Activated CD4-positive, alpha-beta T cell treated with anti-CD3 and anti-CD28 coated beads for 1 hour (primary cell): ENCODE measurements at places on chromosomes 16 and 17.

GRCh38 chr17:75012346-75013091, at the start of gene MRPL58:
Gene MRPL58 (plus strand): TSS chr17:75012670. CDS start chr17:75012687, 17 bp downstream.
- DNase-seq: peak; percentile 69

DNA sequence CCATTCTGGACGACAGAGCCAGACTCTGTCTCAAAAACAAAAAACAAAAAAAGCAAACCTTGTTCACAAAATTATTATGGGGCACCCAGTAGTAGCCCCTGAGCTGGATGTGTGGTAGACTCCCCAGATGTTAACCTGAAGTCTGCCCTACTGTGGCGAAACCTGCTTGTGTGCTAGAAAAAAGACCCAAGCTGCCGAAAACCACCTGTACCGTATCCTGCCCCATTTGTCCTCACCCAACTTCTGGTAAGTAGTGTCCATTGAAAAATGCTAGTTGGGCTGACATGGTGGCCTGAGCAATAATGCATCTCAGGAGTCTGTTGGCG, 9.1 kb downstream of the RMI2 start:
- no peak for DNase-seq

- DNase-seq: no peak
Measured at GRCh38 chr17:73637866-73638265, 6.4 kb downstream of the SDK2 start.

GRCh38 chr17:4881761-4882555, 17.4 kb upstream of the C17orf107 start:
- peak; percentile 52 for DNase-seq

- no peak for DNase-seq
Measured at GRCh38 chr16:78503602-78504001, 404.1 kb downstream of the WWOX start.

GRCh38 chr17:77744066-77744988, 214.2 kb upstream of the TNRC6C start:
- DNase-seq: no peak

GRCh38 chr17:34360601-34361270, 2.3 kb downstream of the CCL1 start:
- DNase-seq: no peak

DNA sequence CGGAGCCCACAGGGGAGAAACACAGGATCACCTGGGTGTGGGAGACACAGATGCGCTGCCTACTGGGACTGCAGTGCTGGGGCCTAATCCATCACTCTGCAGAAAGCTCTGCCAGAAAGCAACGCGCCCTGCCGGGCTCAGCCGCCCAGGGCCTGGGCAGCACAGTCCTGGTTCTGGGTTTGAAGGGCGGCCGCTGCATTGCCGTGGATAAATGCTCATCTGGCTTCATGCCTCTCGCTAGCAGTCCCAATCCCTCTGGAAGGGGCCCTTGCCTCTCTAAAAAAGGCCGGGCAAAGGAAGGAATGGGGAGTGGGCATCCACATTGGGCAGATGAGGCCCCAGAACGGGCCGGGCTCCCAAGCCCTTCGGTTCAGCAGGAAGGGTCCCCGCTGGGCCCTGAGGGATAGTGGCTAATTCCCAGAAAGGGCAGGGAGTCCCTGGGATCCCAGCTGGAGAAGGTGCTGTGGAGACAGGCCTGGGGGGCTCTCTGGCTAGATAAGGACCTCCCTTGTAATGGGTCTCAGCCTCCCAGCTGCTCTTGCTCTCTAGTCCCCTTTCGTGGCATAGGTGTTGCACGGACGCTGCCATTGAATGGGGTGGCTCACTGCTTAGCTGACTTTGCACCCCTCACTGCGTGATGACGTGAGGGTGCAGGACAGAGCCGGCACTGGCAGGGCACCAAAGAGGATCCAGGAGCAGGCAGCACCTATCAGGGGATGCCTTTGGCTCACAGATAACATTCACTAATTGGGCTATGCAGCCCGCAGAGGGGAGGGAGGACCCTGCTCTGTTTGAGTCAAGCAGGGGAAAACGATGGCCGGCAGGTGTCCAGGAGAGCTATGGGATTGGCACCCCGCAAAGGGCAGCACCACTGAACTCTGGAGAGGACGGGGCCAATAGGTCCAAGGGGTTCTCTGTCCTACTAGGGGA, 88.6 kb downstream of the PGS1 start:
- no peak for DNase-seq

GRCh38 chr17:66755944-66756290, 79.0 kb upstream of the CACNG5 start:
- DNase-seq: no peak
